ENCODE measurements at places on chromosomes 7 and 10. TPM values are rescaled to one million over a fixed set of nuclear protein-coding genes. Genes with fewer than 3 reads are reported as not detected.

The ELFN1 gene
- total RNA-seq = 0.07 TPM

The SLC18A3 gene
- not detected for total RNA-seq

The CYP2C8 gene
- 0.14 TPM for total RNA-seq

The LLCFC1 gene
- total RNA-seq = not detected

The GCK gene
- total RNA-seq = not detected

The FKBP9 gene
- 152 TPM for total RNA-seq

The LHFPL3 gene
- total RNA-seq = not detected

The BMPER gene
- total RNA-seq = 2.0 TPM

The PNLIPRP2 gene
- not detected for total RNA-seq

The SORBS1 gene
- total RNA-seq = 0.07 TPM

The EGR2 gene
- 0.28 TPM for total RNA-seq

The VWC2 gene
- not detected for total RNA-seq

The IKZF1 gene
- not detected for total RNA-seq

The ZNF365 gene
- total RNA-seq = 0.42 TPM

The TMEM236 gene
- total RNA-seq = 0.07 TPM

The INHBA gene
- total RNA-seq = 3.8 TPM

The GPR22 gene
- not detected for total RNA-seq

The SYNPO2L gene
- total RNA-seq = 0.07 TPM

The PCLO gene
- 3.1 TPM for total RNA-seq

The EXOC4 gene
- total RNA-seq = 52.3 TPM

The C10orf105 gene
- 0.14 TPM for total RNA-seq

The WDR86 gene
- 0.14 TPM for total RNA-seq

The ANK3 gene
- 22.6 TPM for total RNA-seq

The BUD31 gene
- 97.0 TPM for total RNA-seq

The FAM24B gene
- total RNA-seq = 0.42 TPM

The PAX4 gene
- total RNA-seq = not detected

The ZNRF2 gene
- total RNA-seq = 20.0 TPM

The INA gene
- 3.7 TPM for total RNA-seq

The NRCAM gene
- total RNA-seq = 1.1 TPM

The CLDN15 gene
- 3.1 TPM for total RNA-seq

The CPEB3 gene
- 0.51 TPM for total RNA-seq

The SPDYE5 gene
- not detected for total RNA-seq

The HOXA1 gene
- total RNA-seq = 0.28 TPM

The TUBGCP2 gene
- 45.8 TPM for total RNA-seq

The TMEM130 gene
- total RNA-seq = not detected
